AG20443 (cell line): ENCODE measurements at places on chromosomes 12 and 14.

DNA sequence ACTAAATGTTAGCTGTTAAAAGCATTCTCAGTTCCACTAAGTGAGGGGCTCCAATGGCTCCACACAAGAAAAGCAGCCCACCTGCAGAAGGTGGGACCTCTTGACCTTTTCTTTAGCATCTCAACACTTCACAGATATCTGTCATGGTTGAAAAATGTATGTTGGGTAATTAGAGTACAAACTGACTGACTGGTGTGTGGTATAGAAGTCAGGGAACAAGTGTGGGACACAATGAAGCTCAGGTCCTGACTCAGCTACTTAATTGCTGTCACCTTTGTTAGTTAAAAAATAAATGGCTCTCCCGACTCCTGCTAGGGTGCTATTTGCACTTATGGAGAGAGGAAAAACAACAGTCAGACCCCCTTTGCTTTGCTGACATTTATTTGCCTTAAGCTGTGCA lies 299.0 kb downstream of the TTC6 start:
- DNase-seq: no peak

- DNase-seq: no peak
These were observed 255.8 kb upstream of the HMGA2 start for GRCh38 chr12:65568517-65568916.

GRCh38 chr14:75738192-75738591 lies 77.1 kb downstream of the TTLL5 start:
- DNase-seq: no peak

DNA sequence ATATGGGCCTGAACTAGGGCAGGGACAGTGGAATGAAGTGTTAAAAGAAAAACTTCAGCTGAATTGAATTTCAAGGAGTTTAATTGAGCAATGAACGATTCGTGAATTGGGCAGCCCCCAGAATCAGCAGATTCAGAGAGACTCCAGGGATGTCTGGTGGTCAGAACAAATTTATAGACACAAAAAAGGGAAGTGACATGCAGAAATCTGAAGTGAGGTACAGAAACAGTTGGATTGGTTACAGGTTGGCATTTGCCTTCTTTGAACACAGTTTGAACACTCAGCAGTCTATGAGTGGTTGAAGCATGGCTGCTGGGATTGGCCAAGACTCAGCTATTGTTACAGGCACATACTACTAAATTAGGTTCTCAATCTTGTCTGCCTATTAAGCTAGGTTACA lies 9.7 kb upstream of the TBPL2 start:
- no peak for DNase-seq

GRCh38 chr12:105296116-105297089 lies 34.1 kb upstream of the C12orf75 start:
- DNase-seq: no peak

GRCh38 chr12:59181196-59181777 lies 261.0 kb upstream of the LRIG3 start:
- DNase-seq: no peak

DNA sequence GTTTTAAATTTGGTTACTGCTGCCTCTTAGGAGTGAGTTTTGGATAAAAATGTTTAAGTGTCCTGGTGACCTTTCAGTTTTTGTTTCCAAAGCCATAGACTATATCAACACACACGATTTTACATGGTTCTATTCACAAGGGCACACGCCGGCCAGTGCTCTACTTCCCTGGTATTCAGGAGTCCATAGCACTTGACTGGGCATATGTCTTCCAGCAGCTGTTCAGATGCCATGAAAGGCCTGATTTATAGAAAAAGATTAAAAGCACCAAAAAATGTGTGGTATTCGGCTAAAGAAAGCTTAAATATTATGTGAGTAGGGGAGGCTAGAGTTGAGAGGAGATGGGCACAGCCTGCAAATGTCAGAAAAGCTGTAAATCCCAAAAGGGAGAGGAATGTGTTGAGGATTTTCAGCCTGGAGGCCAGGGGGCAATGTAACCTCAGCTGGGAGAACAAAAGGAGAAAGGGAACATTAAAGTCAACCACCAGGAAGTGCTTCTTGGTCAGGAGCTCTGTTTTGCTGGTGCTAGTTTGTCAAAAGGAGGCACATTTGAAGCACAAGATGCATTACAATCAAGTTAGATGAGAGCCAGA lies 478.4 kb downstream of the RAD51B start:
- peak; percentile 34 for DNase-seq

DNA sequence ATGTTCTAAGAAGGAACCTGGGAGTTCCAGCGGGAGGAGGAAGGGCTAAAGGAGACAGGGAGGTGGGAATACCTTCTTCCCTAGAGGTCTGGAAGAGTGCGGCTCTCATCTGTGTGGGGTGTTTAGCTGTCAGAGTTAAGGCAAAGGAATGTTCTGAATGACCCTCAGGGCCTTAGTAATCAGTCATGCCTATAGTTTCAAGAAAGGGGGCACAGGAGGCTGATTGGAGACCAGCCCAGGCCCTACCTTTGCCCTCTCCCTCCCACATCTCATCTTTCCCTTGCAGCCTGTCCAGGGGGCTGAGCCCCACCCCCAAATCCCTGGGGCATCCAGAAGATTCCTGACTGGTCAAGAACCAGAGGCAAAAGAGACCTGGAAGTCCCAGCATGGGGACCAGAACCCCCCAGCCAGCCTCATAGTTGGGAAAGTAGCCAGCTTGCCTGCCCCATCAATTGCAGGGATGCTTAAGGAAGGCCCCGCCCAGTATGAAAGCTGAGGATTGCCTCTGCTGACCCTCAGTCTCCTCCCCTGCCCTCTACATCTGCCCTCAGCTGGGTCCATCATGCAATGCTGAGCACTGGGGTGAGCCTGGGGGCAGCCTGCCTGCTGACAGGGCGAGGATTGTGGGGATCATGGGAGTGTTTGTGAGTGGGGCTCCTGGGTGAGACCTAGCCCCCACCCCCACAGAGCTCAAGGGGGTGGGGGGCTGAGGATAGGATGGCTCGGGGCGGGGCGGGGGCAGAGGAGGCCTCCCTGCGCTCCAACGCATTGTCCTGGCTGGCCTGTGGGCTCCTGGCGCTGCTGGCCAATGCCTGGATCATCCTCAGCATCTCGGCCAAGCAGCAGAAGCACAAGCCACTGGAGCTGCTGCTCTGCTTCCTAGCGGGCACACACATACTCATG lies 1.8 kb downstream of the GPR162 start:
- no peak for DNase-seq
